Activated CD4-positive, CD25-positive, alpha-beta regulatory T cell treated with anti-CD3 and anti-CD28 coated beads, Interleukin-2, amount 50 U/mL, for 16 hours (primary cell): ENCODE measurements at places on chromosomes 6 and 20.

DNA sequence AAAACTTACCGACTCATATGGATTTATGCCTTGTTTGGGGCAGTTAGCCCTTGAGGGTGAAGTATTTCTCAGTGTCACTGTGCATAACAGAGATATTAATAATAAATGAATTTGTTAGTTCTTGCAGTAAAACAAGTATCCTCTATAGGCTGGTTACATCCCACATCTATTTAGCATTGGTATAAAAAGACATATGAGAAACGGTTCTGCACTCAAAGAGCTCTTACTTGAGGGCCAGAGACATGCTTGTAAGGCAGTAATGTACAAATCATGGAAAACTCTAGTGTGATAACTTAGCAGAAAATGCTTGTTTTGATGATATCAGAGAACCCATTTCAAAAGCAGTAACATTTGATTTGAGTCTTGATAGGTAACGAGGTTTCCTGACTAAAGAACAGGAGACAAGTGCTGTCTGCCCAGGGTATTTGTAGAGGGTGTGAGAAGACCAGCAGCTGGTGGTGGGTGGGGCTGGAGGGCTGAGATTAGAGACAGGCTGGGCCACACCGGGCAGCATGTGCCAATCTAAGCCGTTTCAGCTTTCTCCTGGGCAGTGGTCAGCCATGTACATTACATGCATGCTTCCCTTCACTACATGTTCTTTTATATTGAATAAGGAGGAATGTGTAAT, 46.3 kb downstream of the TULP4 start:
- DNase-seq = no peak

GRCh38 chr6:17032590-17032987, 69.3 kb upstream of the STMND1 start:
- no peak for DNase-seq

DNA sequence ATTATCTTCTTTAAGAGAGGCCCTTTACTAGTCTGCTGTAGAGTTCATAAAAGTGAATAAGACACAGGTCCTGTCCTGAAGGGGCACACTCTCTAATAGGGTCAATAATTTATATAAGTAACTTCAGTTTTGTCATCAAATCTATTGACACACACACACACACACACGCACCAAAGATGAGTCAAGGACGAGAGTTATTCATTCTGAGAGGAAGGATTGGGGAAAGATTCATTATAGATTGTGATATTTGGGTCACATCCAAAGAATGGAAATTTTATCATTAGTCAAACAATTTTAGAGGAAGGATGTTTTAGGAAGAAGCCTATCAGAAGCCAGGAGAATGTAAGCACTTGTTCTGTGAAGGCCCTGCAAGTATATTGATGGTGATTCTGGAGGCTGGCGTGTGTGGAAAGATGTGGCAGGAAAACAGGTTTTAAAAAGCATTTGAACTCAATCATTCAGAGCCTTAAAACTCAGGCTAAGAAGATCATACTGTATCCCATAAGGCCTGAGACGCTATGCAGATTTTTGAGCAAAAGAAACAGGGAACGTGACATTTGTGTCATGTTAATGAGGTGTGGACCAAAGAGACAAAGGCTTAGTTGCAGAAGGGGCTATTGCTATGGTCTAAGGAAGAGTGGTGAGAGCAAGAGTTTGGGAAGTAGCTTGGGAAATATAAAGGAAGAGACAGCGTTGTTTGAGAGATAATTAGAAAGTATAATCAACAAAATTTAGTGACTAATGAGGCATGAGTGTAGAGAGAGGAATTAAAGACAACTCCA, 161.4 kb upstream of the PREP start:
- DNase-seq = no peak

- no peak for DNase-seq
These were observed 8.9 kb downstream of the SNHG17 start for GRCh38 chr20:38426006-38426897.

DNA sequence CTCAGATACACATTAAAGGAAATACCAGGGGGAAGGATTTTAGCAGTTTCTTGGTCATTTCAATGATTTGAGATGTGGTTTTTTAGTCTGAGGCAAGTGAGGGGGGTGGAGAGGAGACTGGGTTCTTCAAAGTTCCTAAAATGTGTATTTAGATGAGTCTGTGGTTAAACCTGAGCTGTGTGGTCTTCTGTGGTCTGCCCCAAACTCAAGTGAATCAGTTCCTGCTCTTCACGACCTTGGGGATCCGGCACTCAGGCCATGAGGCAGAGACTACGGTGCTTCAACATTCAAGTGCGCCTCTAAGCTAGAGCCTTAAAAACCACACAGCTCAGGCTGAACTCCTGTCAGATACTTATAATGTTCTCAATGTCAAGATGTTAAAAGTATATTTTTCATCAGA, 406.7 kb downstream of the LMBRD1 start:
- no peak for DNase-seq

GRCh38 chr6:44309092-44309491, 4.1 kb downstream of the AARS2 start:
- no peak for DNase-seq

DNA sequence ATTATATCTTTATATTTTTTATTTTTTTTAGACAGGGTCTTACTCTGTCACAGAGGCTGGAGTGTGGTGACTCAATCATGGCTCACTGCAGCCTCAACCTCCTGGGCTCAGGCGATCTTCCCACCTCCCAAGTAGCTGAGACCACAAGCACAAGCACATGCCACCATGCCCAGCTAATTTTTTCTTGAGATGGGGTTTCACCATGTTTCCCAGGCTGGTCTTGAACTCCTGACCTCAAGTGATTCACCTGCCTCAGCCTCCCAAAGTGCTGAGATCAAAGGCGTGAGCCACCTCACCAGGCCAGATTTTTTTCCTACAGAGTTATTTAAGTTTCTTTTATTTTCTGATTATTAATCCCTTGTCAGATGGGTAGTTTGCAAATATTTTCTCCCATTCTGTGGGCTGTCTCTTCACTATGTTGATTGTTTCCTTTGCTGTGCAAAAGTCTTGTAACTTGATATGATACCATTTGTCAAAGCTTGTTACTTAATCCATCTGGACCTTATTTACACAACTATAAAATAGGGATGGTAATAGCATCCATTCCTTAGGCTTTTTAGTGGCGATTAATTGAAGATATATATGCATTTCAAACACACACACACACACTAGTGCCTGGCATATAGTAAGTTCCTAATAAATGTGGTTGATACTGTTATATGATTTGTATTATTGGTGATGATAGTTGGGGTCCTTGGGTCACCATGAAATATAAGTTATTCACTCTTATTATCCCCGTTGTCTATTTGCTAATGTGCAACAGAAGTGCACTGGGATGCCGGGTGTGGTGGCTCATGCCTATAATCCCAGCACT, 187.1 kb downstream of the BCAS1 start:
- no peak for DNase-seq

- no peak for DNase-seq
These were observed 625.9 kb upstream of the FLRT3 start for GRCh38 chr20:14963262-14963663.

DNA sequence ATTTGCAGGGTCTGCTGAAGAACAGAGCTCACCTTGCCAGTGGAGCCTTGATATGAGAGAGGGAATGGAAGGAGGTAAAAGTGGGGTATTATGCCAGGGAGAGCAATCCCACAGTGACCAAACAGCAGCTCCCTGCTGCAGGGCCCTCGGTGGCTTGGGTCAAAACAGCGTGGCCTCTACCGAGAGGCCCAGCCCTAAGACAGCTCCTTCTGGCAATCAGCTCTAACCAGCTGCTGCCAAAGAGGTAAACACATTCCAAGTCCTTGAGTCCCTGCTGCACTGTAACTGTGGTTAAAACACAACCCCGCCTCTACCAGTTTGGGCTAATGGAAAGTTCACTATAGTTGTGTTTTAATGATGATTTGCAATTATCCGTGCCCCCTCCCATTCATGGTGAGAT, 1.4 kb upstream of the DAAM2 start:
- no peak for DNase-seq

GRCh38 chr20:15675061-15675514, 898.2 kb downstream of the KIF16B start:
- no peak for DNase-seq

GRCh38 chr20:31879143-31879987, 8.9 kb downstream of the TTLL9 start:
- peak; percentile 43 for DNase-seq

DNA sequence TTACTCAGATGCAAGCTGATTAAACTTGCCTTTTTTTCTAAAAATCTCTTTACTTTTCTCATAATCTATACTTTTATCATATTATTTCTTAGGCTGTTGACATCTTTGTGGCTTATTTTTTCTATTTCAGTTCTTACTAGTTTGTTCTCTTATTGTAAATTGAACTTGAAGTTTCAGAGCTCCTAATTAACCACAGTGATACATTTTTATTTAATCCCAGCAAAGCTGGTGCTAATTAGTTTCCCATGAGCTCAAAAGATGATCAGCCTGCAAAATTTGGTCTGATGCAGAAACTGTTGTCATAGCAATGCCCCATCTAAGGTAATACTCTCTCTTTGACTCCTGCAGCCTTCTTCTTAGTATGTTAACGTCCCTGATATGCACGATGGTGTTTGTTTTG, 170.3 kb downstream of the FUT9 start:
- no peak for DNase-seq

GRCh38 chr20:41320976-41321375, 3.4 kb upstream of the ZHX3 start:
- DNase-seq = no peak

DNA sequence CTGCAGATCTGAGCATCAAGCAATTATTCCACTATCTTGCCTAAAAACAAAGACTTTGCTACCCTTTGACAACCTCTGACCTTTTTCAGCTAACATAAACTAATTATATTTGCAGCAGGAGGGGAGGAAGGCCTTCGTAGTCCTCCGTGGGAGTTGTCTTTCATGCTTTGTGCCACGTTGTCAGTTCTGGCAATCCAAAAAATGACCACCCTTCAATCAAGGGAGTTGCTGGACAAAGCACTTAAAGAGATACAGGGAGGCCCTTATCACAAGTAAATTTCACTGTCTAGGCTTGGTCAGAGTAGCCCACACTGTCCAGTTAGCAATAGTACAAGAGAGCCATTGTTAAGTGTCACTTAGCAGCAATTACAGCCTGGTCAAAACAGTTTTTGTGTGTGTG, 578.9 kb downstream of the HAO1 start:
- no peak for DNase-seq

DNA sequence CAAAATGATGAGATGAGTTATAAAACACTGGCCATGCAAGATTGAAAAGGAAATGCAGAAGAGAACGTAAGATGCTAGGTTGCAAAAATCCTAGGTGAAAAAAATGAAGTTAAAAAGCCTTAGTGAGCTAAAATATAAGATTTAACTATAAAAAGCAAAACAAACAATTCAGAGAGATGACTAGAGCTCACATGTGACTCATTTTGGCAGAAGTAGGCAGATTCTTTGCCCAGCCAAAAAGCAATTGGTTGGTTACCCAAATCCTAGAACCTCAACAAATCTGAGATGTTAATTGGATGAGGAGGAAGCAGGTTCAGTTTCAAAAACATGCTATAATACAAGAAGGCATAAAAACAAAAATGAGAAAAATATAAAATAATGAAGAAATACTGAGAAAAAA, 249.1 kb downstream of the OGFRL1 start:
- no peak for DNase-seq

- DNase-seq = peak; percentile 37
These were observed 13.4 kb downstream of the FAM110A start for GRCh38 chr20:846894-847278.

DNA sequence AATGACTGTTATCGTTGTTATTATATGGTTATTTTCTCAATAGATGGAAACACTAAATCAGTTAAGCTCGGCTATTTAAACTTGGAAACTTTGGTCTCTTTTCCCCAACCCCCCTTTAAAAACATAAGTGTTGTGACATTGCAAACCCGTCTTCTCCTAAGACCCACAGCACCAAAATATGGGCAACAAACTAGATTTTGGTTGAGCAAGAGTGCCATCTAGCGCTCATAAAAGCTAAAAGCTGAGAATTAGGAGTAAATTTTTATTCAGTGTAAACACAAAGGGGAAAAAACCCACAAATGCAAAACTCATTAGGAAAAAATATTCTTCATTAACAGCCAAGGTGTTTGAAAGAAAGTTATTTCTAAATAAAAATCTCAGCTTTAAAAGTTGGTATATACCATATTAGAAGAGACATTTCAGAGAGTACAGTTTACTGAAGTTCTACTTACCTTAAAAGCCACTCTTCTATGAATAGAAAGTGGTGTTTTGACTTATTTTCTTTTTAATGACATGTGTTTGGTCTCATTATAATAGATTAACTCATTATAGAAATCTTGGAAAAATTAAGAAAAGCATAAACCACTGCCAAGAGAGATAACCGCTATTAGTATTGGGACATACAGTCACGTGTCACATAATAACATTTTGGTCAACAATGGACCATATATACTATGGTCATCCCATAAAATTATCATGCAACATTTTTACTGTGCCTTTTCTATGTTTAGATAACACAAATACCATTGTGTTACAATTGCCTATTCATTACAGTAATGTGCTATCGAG, 21.1 kb downstream of the SESN1 start:
- DNase-seq = peak; percentile 42

- no peak for DNase-seq
These were observed 14.8 kb downstream of the GJA1 start for GRCh38 chr6:121450242-121450641.

DNA sequence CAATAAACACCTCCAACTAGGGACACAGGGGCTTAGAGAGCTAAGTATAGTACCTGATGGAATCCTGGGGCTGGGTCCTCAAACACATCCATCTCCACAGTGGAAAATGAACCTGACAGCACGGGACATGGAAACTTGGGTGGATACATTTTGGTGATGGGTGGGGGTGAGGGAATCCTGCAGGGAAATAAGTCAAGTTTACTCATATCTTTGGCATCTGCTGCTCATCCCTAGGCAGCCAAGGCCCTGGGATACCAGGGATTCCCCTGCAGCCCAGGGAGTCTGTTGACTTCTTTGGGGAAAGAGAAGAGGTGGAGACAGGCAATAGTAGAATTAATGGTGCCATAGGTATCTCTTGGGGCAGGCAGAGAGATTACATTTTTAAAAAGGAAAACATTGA, 6.6 kb downstream of the APOBEC2 start:
- DNase-seq = no peak

- no peak for DNase-seq
These were observed 74.5 kb upstream of the TIAM2 start for GRCh38 chr6:154920495-154921200.

DNA sequence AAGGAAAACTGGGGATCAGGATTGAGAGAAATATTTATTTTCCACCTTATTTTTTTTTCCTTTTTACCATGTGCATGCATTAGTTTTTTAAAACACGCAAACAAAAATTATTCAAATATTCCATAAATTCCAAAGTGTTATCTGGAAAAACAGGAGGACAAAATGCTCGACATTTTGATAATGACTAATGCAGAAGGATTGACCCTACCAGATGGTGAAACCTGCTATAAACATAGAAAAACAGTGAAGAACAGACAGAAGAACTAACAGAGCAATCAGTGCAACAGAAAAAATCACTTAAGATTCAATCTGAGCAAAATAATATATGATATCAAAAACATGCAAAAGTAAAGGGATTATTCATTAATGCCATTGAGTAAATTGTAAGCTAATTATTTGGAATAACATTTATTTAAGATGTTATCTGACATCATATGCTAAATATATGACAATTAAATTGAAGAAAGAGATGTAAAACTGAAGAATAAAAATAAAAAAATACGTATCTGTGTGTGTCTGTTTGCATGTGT, 218.4 kb downstream of the LMBRD1 start:
- DNase-seq = no peak
